ENCODE measurements at places on chromosomes 1 and 21.

- no peak for DNase-seq
These were observed 27.6 kb upstream of the CNN3 start for GRCh38 chr1:94954263-94955220.

DNA sequence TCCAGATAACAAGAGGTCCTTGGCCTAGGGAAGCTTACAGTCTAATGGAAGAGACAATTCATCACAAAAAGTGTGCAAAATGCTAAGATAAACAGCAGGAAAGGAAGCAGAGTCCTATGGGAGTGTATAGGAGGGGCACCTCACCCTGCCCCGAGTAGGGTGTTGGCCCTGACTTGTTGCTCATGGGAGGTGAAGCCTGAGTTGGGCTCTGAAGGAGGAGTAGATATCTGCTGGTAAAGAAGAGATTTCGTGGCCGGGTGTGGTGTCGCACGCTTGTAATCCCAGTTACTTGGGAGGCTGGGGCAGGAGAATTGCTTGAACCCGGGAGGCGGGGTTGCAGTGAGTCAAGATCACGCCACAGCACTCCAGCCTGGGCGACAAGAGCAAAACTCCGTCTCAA is 18.6 kb upstream of the GPR37L1 start:
- DNase-seq: no peak

GRCh38 chr1:116880917-116881316 is 28.8 kb upstream of the PTGFRN start:
- no peak for DNase-seq

DNA sequence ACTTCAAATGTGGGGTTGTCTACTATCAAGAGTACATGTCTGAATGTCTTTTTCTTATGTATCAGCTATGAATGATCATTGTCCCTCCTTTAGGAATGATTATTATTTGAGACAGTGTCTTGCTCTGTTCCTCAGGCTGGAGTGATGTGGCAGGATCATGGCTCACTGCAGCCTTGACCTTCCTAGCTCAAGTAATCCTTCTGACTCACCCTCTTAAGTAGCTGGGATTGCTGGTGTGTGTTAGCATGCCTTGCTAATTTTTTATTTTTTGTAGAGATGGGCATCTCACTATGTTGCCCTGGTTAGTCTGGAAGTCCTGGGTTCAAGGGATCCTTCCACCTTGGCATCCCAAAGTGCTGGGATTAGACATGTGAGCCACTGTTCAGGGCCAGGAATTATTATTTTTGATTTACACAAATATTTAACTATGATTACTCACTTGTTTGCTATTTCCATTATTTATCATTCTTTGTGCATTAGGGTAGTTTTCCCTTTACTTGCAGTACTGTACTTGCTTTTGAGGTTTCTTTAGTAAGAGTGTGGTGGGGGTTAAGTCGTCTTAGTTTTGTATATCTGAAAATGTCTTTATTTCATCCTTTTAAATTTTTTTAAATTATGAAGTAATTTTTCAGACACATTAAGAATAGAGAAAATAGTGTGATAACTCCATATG is 12.8 kb downstream of the S100A7 start:
- DNase-seq: no peak

DNA sequence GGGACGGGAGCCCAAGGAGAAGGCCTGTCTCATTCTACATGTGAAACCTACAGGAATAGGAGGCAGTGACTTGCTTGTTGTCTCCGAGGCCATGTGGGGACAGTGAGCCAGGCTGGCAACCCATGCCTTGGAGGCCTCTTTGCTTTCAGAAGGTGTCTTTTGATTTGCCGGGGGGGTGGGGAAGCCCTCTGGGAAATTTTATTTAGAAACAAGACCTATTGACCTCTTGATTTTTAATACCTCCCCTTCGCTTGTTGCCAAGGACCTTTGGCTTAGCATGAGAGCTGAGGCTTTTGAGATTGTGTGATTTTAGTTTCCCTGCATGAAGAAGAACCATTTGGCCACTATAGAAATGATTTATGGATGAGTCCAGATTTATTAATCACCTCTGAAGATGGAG is 4.1 kb downstream of the ARMH1 start:
- DNase-seq: no peak

DNA sequence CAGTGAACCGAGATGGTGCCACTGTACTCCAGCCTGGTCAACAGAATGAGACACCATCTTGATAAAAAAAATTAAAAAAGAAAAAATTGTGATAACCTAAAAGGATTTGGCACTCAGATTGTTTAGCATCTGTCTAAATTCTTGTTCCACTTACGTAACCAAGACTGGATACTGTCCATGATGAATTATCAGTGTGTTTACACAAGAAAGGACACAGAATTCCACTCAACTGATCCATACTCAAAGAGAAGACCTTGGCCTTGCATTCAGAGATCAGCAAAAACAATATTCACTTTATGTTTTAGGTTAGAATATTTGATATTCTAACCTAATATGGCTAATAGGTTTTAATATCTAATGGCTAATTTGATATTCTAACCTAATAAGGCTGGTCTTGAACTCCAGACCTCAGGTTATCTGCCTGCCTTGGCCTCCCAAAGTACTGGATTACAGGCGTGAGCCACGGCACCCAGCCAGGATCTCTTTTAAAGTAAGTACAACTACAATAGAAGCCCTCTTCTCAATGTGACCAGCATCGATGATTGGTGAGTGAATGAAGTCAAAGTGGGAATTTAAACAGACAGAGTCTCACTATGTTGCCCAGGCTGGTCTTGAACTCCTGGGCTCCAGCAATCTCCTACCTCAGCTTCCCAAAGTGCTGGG is 43.1 kb upstream of the COX20 start:
- no peak for DNase-seq

- DNase-seq: peak; percentile 33
These were observed 60.0 kb upstream of the TRAPPC10 start for GRCh38 chr21:43951911-43952703.

GRCh38 chr1:192860478-192861185 is 51.8 kb downstream of the RGS2 start:
- DNase-seq: no peak

- DNase-seq: no peak
These were observed 18.7 kb upstream of the POFUT2 start for GRCh38 chr21:45306453-45306831.

GRCh38 chr1:36486439-36487335 is 4.0 kb upstream of the CSF3R start:
- DNase-seq: no peak

GRCh38 chr1:38727684-38728584 is 131.6 kb downstream of the RRAGC start:
- DNase-seq: no peak

GRCh38 chr21:36723371-36723881 is 24.5 kb downstream of the SIM2 start:
- no peak for DNase-seq

- no peak for DNase-seq
These were observed 959 bp downstream of the AKR7A3 start for GRCh38 chr1:19287436-19288185.

- no peak for DNase-seq
These were observed 777.0 kb downstream of the PLA2G4A start for GRCh38 chr1:187605736-187606135.

DNA sequence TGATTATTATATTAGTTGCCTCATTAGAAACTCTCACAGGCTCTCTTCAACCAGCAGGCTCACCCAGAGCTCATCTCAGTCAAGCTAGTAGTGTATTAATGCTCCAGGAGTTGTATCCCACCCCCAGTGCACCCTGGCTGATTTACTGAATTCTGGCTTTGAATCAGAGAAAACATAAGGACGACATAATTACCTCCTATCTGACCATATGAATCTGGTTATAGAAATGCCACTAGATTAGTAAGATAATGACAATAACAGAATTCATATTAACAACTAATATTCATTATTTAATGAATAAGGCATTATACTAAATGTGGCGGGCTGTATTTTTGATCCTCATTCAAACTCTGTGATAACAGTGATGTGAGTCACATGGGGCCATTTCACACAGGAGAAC is 1066.7 kb downstream of the TTLL7 start:
- DNase-seq: no peak

GRCh38 chr1:63408331-63408730 is 40.9 kb downstream of the ALG6 start:
- no peak for DNase-seq

GRCh38 chr1:115671176-115671934 is 29.6 kb downstream of the VANGL1 start:
- no peak for DNase-seq

- no peak for DNase-seq
These were observed 105.4 kb downstream of the CENPF start for GRCh38 chr1:214708321-214708955.

DNA sequence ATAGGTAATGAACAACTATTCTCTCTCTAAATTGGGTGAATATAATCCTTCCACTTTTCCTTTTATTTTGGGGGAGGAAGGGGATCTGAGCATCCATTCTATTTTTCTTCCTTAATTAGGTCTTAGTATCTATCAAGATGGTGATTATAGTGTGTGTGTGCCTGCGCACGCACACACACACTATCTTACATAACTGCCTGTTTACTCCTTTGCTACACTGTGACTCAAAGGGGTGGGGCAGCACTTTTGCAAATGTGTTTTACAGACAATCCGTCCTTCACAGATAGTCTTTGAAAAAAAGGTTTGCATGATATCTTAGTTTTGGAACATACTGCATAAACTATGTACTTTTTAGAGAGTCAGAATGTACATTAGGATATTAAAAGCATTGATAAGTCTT is 191.5 kb downstream of the SDCCAG8 start:
- DNase-seq: no peak

DNA sequence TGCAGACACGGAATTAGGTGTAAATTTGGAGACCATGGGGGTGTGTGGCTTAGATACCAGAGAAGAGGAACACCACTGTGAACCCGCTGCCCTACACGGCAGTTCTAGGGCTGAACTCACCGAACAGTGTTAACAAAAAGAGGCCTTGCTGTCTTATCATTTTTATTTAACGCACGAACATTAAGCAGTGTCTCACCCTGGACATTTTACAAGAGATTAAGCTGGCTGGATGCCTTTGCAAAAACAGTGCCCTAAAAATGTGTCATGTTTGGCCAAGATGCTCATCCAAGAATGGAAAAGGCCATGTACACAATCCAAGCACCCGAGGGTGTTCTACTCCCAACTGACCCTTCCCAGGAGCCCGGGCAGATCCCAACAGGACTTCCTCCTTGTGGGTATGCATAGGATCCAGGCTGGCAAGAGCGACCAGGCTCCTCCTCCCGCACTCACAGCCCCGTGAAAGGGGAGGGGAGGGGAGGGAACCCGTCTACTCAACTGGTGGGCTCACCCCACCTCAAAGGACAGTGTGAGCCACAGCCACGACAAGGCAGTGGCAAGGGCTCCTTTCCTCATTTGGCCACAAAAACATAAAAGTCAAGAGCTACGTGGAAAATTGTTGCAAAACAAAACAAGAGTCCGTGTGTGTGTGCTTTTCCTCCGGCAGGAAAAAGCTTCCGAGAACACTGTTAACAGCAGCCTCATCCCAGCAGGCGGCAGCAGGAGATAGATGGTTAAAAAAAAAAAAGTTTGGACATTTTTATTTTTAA is 20.3 kb downstream of the C2CD2 start:
- peak; percentile 4 for DNase-seq

DNA sequence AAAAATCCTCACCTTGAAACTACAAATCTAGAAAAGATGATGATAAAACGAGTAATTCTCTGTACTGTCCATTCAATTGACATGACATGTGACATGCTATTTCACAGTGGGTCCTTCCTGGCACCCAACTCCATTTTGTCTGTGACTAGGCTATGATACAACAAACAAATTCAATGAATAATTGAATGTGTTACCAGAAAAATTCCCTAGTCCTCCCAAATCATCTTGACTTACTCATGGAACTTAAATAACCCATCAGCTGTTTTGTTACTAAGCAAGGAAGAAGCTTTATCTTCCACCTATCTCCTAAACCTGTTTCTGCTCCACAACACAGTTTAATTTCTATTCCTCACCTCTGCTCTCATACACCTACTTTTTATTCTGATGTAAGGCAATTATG is 30.4 kb downstream of the B3GALNT2 start:
- DNase-seq: no peak

DNA sequence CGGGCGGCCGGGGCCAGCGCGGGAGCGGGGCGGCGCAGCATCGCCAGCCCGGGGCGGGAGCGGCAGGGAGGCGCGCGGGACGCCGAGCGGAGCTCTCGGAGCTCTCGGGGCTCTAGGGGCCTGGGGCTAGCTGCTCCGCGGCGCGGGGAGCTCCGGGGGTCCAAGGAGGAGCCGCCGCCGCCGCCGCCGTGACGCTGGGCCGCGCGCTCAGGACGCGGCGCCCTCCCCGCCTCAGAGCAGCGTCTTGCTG is 147 bp downstream of the CLSTN1 start:
- no peak for DNase-seq

GRCh38 chr1:38094711-38095290 is 48.2 kb upstream of the POU3F1 start:
- no peak for DNase-seq

GRCh38 chr1:12060500-12060899 is 2.6 kb upstream of the TNFRSF8 start:
- DNase-seq: no peak

DNA sequence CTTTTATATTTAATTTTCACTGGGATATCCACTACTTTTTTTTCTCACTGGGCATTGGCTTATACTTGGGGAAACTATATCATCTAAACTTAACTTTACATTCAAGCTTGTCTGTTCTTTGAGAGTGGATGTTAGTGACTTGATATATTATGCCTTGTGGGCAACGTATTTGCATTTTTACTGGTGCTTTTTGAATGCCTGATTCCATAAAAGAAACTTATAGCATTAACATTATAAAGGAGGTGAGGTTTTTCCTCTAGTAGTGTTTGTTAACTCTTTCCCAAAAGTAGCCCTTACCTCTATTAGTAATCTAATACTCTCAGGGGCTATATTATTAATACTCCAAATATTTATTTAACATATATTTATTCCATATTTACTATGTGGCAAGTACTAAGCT is 416.5 kb downstream of the PLA2G4A start:
- DNase-seq: no peak

- DNase-seq: no peak
These were observed 13.5 kb downstream of the FCGR2B start for GRCh38 chr1:161676441-161676840.

- no peak for DNase-seq
These were observed 97.0 kb upstream of the CDC42BPA start for GRCh38 chr1:227415115-227415790.

DNA sequence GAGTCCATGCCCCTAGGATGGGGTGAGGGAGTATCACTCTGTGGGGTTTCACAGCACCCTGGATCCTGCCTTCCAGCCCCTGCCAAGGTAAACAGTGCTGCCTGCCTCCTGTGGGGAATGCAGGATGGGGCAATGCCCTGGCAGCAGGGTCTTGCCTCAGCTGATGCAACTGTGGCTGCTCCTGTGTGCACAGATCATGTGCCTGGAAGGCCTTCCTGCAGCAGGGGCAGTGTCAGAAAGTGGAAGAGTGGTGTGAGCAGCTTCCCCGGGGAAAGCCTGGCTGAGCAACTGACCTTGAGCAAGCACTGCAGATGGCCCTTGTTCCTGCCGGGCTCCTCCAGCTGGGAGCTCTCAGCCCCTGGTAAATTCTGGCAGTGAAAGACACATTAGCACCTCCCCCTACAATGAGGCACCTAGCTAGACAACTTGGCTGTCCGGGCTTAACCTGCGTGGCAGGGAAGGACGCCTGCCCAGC is 9.9 kb downstream of the TOR3A start:
- DNase-seq: no peak

- DNase-seq: no peak
These were observed 10.3 kb downstream of the B3GALT2 start for GRCh38 chr1:193176113-193176512.

GRCh38 chr1:153629343-153629665 is 1.1 kb downstream of the S100A1 start:
- no peak for DNase-seq

Measured in SK-N-DZ (cell line).